ENCODE measurements at places on chromosomes 1 and 21. TPM values are rescaled to one million over a fixed set of nuclear protein-coding genes. Genes with fewer than 3 reads are reported as not detected.

Gene NKAIN1
- not detected for total RNA-seq

Gene ERICH3
- 0.46 TPM for total RNA-seq

Gene FCRL6
- total RNA-seq, result 0.19 TPM

Gene S100A12
- not detected for total RNA-seq

Gene KCNK2
- not detected for total RNA-seq

Gene TDRD10
- total RNA-seq, result not detected

Gene TFAP2E
- 4.5 TPM for total RNA-seq

Gene RNF115
- total RNA-seq, result 21.7 TPM

Gene PTGER3
- 0.22 TPM for total RNA-seq

Gene WLS
- not detected for total RNA-seq

Gene IGSF3
- total RNA-seq, result 0.49 TPM

Gene ELF3
- total RNA-seq, result 1.5 TPM

Gene SPRR2B
- not detected for total RNA-seq

Gene TAF1A
- total RNA-seq, result 23.7 TPM

Gene SPRR5
- total RNA-seq, result not detected

Gene EDN2
- not detected for total RNA-seq

Gene S100A11
- total RNA-seq, result 31.4 TPM

Gene PIP5K1A
- 78.4 TPM for total RNA-seq

Gene ICOSLG
- 124 TPM for total RNA-seq

Gene POU2F1
- total RNA-seq, result 48.8 TPM

Gene ELAVL4
- not detected for total RNA-seq

Gene GBP2
- total RNA-seq, result 29.2 TPM

Gene DEPDC1
- total RNA-seq, result not detected

Gene ZYG11A
- total RNA-seq, result 1.5 TPM

Gene FOXJ3
- total RNA-seq, result 80.3 TPM

Gene IL12RB2
- 0.67 TPM for total RNA-seq

Gene PATJ
- total RNA-seq, result 43.3 TPM

Gene ILDR2
- total RNA-seq, result 0.36 TPM

Gene UBE2Q1
- 97.9 TPM for total RNA-seq

Gene HAO2
- not detected for total RNA-seq

Gene OR2L2
- total RNA-seq, result 0.52 TPM

Gene LRRC71
- total RNA-seq, result not detected

Gene NFASC
- total RNA-seq, result 0.39 TPM

Gene FCN3
- not detected for total RNA-seq

Gene AVPR1B
- not detected for total RNA-seq

Gene PANK4
- 80.5 TPM for total RNA-seq

Gene FCRLB
- total RNA-seq, result 3.8 TPM

Gene SLC44A3
- total RNA-seq, result not detected

Gene CD2
- total RNA-seq, result 0.74 TPM

Gene FAM72C
- total RNA-seq, result not detected
